GOT3 (cell line): ENCODE measurements at places on chromosomes 12 and 14.

GRCh38 chr14:68527329-68527851, 265.5 kb downstream of the ZFP36L1 start:
- no peak for DNase-seq

DNA sequence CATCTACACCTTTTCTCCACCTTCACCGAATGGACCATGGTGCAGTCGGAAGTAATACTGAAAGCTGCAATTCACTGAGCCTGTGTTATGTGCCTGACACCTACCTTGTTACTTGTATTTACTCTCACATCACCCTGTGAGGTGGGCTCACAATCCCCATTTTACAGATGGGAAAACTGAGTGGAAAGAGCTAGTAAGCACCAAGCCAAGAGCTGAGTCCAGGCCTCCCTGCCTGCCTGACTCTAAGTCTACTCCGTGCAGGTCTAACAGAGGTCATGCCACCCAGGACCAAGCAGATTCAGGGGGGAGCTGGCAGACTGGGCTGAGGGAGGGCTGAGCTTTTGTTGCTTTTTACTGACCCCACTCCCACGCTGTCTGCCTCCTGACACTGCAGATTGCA, 29.1 kb upstream of the TC2N start:
- DNase-seq: no peak

GRCh38 chr12:26134540-26134939, 9.7 kb upstream of the BHLHE41 start:
- DNase-seq: no peak

DNA sequence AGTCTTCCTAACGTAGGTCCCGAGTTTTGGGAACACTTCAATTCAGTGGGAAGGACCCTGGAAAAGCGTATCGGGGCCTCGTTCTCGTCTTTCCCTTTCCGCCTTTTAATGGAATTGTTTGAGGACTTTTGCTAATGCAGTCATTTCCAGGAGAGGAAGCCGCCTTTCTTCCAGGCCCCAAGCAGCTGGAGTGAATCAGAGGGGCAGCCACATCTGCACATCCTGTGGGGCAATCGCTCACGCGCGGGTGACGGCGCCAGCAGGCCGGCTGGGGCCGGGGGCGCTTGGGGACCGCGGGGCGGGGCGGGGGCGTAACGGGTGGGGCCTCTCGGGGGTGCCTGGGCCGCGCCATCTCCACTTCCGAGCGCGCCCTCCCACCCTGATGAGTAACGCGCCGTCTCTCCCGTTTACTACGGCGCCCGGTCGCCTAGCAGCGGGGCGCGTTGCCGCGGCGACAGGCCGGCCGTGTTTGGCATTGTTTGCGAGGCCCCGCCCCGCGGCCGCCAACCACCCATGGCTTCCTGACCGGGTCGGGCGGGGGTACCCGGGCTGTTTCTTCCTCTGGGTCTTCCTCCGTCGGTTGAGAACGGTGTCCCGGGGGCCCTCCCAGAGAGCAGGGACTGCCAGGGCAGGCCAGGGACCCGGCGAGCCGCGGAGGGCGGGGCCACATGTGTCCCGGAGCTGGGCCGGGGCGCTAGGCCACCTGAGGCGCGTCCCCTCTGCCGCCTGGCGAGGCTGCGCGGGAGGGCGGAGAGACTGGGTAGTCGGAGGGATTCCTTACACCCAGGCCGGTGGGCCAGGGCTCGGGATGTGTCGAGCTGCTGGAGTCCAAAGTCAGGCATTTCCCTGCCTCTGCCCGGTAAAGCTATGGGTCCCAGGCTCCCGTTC, 2.3 kb downstream of the GSG1 start:
- peak; percentile 89 for DNase-seq

DNA sequence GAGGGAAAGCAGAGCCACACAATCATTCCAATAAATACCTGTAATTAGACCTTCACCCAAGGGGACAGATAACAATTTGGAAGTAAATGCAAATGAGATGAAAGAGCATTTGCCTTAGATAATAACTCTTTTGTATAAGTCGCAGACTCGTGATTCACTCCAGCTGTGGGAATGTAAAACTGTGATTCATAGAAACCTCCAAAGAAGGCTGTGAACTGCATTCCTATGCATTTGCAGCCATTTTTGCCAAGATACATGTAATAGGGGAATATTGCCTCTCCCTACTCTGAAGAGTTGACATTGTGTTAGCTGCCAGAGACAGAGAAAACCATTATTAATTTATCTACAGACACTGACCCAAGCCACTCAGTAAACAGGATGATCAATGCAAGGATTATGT, 181.9 kb upstream of the ARHGAP5 start:
- DNase-seq: no peak

GRCh38 chr14:64971943-64972791, at the start of gene RAB15:
Gene RAB15 (minus strand): TSS chr14:64972336. CDS start chr14:64972076, 260 bp downstream.
- DNase-seq: no peak

GRCh38 chr12:5456906-5457305, 25.0 kb downstream of the NTF3 start:
- no peak for DNase-seq

- DNase-seq: no peak
Observed at GRCh38 chr14:83646228-83646627, 1883.7 kb upstream of the FLRT2 start.

GRCh38 chr12:1809591-1810190, 10.7 kb upstream of the LRTM2 start:
- DNase-seq: no peak

GRCh38 chr12:69509308-69509736, 39.1 kb downstream of the FRS2 start:
- no peak for DNase-seq

GRCh38 chr12:90124289-90124688, 415.7 kb upstream of the ATP2B1 start:
- no peak for DNase-seq

DNA sequence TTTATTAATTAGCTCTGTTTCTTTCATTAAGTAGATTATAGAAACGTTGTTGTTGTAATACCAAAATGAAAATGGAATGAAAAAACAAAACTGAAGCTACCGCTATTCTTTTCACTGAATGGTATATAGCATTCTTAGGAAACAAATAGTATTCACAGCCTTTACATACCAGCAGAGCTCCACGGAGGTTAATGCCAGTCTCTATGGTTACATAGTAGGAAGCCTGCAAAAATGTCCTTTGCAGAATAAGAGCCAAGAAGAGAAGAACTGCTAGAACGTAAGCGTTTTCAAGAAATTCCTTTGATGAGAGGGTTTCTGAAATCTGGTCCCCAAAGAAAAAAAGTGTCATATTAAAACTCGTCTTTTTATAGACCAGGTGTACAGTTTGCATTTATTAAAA, 30.6 kb downstream of the ABCC9 start:
- no peak for DNase-seq

GRCh38 chr12:116433249-116433648, 125.9 kb upstream of the MAP1LC3B2 start:
- no peak for DNase-seq

DNA sequence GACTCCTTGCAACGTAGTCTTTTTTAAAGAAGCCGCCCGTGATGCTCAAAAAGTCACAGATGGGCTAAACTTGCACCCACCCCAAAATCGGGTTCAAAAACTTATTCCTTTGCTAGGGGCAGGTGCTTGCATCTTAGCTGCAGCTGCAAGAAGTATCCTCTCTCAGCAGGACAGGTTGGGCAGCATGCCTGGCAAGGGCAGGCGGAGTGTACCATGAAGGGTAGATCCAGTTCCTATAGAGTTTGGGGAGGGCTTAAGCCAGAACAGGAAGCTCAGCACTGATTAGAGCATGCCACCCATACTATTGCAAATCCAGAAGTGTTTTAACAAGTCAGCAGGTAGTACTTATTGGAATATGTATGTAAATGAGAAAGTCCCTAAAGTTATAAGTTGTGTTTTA, 48.7 kb downstream of the CPM start:
- no peak for DNase-seq

DNA sequence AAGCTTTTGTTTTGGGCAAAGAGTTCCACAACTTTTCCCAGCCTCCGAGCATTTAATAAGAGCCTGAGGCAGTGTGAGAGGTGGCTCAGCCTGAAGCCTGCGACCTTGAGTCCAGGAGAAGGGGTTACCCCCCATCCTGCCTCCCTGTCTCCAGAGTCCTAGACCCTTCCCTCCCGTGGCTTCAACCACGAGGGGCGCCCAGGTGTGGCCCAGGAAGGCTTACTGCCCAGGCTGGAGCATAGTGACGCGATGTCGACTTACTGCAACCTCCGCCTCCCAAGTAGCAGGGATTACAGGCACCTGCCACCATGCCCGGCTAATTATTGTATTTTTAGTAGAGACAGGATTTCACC, 641 bp downstream of the LRRC43 start:
- no peak for DNase-seq

DNA sequence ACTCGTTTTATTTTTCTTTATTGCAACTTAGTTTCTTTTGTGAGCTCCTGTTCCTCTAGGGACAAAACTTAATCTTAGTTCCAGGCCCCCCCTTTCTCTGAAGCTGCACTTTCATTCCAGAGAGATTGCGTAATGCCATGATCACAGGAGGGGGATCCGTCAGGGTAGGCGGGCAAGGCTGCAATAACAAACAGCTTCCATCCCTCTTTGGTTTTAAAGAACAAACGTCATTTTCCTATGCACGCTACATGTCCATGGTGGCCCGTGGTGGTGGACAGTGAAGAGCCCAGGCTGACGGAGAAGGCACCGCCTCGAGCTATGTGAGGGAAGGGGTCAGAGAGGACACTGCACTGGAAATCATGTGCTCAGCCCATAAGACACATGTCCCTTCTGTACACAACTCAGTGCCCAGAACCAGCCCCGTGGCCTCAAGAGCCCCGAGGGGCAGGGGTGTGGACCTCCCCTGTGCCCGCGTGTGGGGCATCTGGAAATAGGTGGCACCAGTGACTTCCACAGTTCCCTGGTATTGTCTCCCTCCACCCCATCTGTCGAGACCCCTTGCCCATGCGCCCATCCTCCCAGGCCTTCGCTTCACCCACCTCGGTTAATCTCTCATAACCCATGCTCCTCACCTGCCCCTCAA, 161.4 kb downstream of the ADGRD1 start:
- no peak for DNase-seq

GRCh38 chr14:52063052-52063462, 5.8 kb downstream of the NID2 start:
- no peak for DNase-seq

GRCh38 chr14:56490379-56490778, 89.2 kb upstream of the TMEM260 start:
- DNase-seq: no peak

DNA sequence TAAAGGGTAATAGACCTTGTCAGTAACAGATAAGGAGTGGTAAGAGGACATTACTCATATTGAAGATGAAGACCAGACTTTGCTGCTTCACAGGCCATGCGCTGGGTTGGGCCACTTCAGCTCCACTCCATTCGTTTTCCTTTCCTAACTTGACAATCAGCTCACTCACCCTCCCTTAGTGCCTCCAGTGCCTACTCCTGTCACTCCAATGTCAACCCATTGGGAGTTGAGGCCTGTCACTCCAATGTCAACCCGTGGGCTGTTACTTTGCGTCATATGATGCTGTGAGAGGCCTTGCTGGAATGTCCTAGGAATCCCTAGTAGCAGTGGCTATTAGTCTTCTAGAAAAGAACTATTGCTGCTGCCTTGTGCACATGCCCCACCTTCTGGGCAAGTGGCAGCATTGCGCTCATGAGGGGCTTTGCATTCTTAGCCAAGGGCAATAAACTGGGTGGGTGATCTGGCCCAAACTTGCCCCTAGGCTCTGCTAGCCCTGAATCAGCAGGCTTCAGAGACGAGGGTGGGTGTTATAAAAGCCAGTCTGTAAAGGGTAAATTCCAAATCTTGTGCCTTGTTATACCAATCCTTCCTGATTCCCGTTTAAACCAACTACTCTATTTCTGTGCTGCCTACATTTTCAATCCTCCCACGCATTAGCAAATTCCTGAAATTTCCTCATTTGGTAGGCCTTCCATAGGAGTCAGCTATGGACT, 36.1 kb downstream of the BAZ2A start:
- DNase-seq: no peak

DNA sequence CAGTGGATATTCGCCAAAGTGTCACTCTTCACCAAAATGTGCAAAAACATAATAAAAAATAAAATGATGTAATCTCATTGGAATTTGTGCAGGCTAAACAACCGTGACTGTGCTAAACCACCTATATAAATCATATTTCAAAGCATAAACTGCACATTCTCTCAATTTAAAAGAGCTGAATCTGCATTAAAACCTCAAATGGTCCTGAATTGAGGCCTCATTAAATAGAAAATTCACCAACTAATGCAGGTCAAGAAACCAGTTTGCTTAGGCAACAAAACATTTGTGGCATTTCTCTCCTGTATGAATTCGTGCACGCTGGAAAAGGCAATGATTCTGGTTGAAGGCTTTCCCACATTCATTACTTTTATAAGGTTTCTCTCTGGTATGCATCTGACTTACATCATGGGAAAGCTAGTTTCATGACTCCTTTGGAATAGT, 80.1 kb upstream of the IFNG-AS1 start:
- no peak for DNase-seq

GRCh38 chr12:112049351-112049750, 36.1 kb downstream of the ERP29 start:
- DNase-seq: no peak

DNA sequence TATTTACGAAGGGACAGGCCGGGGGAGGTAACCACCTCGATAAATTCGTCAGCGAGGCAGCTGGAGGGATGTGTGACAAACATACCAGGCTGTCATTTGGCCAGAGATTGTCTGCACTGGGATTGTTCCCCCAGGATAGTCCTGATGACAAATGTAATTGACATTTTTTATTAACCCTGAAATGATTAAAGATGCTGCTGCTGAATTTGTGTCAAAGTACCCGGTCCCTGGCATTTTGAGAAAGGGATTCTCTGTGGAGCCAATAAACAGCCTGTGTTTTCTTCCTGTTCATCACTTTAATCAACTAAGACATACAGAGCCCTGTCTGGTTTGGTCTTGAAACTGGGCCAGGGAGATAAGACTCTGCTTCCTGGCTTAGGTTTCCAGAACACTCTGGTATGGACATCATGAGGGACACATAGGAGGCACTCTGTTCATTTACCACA, 117.6 kb downstream of the SLC25A47 start:
- no peak for DNase-seq

- DNase-seq: no peak
Observed at GRCh38 chr12:129886541-129886940, 17.3 kb downstream of the TMEM132D start.

DNA sequence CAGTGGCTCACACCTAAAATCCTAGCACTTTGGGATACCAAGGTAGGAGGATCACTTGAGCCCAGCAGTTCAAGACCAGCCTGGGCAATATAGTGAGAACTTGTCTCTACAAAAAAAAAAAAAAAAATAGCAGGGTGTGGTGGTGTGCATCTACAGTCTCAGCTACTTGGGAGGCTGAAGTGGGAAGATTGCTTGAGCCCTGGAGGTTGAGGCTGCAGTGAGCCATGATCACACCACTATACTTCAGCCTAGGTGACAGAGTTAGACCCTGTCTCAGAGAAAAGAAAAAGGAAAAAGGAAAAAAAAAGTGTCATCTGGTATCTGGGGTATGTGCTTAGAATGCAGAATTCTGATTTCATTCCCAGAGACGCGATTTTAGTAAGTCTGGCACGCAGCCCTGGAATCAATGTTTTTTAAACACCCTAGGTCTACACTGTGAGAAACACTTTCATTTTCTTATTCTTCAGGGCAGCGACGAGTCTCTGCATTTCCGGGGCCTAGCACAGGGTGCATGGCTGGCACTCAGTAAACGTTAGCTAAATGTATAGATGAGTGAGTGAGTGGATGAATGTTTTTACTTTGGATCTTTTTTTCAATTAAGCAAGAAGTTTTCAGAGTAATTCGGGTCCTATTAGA, 243.8 kb upstream of the PWP1 start:
- no peak for DNase-seq

GRCh38 chr12:77402716-77403115, 337.3 kb upstream of the E2F7 start:
- no peak for DNase-seq

- no peak for DNase-seq
Observed at GRCh38 chr12:53068811-53069585, 10.2 kb downstream of the SPRYD3 start.
